Endothelial cell of umbilical vein (primary cell): ENCODE measurements at places on chromosomes 1 and 21. TPM values are rescaled to one million over a fixed set of nuclear protein-coding genes. Genes with fewer than 3 reads are reported as not detected.

DNA sequence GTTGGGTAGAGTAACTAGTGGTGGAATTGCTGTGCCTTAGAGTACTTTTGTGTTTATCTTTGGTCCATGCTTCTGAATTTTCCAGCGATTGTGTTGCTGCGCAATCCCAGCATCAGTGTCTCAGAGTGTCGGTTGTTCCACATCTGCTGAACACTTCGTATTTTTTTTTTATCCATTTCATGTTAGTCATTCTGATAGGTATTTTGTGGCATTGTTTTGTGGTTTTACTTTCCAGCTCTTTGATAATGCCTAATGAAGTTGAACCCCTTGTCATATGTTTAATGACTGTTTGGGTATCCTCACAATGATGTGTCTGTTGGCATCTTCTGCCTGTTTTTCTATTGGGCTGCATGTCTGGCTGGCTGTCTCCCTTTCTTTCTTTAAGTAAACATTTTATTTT is 13.6 kb downstream of the TUFT1 start:
- DNase-seq, result no peak

DNA sequence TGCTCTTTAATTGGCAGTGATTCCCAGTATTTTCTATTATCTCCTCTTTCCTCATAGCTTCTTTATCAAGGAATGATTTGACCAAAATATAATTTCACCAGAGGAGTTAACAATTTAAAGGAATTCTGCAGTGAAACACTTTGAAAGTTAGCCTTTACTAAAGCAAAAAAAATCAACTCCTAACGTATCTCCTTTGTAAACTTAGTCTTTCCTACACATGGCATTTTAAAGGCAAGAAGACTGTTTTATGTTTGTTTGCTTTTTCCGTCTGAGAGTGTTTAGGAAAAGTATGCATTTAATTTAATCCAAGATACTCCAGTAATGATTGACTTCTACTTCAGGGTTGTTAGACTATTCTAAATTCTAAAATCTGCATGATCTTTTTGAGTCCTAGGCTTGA is 15.9 kb downstream of the ATP6V1G3 start:
- DNase-seq, result no peak

GRCh38 chr1:172719694-172720138 is 60.8 kb downstream of the FASLG start:
- DNase-seq, result peak; percentile 70

- DNase-seq, result no peak
These were observed 109.0 kb upstream of the ETV3 start for GRCh38 chr1:157247005-157247763.

GRCh38 chr1:181768930-181769280 is 285.6 kb downstream of the CACNA1E start:
- no peak for DNase-seq

DNA sequence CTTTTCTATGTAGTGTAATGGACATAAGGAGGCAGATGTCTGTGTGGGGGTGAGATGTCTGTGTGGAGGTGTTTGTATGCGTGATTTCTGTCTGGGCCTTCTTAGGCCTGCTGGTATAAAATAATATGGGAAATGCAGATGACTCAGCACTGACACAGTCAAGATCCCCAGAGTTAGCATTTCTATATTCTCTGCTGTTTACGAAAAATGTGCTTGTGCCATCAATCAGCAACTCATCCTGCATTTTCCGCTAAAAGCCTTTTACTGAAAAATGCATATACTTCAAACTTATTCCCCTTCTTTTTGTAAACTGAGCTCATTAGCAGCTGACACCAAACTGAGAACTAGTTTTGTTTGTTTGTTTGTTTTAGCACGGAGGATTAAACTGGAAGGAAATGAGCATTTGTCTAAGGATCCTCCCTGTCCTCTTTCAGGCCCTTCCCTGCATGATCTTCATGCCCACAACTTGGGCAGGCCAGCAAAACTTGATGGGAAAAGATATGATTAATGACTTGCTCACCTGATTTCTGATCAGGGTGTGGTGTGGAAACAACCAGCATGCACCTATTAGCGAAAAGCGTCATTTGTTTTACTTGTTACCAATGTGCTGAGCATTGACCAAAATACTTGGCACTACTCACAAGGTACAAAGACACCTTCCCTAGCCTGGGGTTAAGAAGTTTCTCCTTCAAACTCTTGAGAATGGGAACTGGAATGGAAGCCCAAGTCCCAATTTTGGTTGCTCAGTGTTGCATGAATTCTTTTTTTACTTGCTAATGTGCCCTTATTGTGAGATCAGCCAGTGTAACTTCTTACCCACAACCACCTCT is 77.4 kb downstream of the NDUFS5 start:
- DNase-seq, result peak; percentile 75

- DNase-seq, result no peak
These were observed 1332.2 kb upstream of the PRMT6 start for GRCh38 chr1:105724286-105724685.

GRCh38 chr1:113191579-113192076 is 118.6 kb downstream of the LRIG2 start:
- peak; percentile 3 for DNase-seq

DNA sequence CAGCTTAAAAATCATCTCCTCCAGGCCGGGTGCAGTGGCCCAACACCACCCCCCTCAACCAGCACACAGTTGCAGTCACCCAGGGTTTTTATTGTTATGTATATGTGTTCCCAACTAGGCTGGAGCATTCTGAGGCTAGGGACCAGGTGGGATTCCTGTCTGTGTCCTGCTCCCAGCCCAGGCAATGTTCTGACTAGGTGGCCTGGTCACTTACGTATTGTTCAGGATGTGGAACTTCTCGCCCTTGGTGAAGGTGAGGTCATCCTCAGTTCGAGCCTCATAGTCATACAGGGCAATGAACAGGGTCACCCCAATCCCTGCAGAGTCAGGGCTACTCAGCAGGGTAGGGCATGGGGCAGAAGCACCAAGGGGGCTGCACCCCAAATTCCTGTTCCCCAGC is 12.2 kb downstream of the FGR start:
- DNase-seq, result no peak

DNA sequence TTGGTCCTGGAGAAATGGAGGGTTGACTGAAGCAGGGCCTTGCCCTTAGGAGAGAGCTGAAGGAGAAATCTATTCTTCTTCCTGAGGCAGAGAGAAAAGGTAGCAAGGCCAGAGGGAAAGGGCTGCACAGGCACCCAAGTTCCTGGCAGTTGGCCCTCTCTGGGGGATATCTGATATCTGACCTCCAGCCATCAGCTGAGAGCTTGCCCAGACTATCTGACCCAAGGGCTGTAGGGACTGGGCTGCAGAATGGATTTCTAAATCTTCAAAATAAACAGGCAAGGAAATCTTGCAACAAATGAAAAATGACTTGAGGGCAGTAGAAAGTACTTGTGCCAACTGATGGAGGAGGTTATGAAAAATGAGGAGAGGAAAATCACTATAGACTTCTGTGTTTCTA is 498 bp upstream of the CLCA2 start:
- no peak for DNase-seq

- no peak for DNase-seq
These were observed 51.4 kb downstream of the NGF start for GRCh38 chr1:115286431-115287205.

DNA sequence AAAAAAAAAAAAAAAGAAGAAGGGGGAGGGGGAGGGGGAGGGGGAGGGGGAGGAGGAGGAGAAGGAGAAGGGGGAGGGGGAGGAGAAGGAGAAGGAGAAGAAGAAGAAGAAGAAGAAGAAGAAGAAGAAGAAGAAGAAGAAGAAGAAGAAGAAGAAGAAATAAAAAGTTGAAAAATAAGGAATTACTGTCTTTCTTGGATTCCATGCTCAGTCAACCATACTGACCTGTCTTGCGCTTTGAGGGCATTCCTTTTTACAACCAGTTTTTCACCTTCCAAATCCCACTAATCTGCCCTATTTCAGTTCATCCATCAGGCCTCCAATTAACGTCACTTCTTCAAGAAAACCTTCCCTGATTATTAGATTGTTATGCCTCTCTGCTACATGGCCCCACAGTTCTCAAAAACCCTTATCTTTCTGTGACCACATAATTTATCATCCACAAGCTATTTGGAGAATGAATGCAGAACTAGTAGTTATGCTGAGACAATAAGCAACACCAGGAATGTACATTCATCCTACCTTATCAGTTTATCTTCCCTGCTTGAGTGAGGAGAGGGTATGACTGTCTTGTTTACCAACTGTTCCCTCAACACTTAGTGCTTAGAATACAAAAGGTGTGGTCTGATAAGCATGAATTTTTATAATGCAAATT is 57.5 kb upstream of the GUCA2A start:
- DNase-seq, result peak; percentile 24

GRCh38 chr1:1954831-1955441 is 35.9 kb upstream of the TMEM52 start:
- DNase-seq, result no peak

TNNT2 gene
- not detected in 2 replicates for total RNA-seq

CYP4Z1 gene
- not detected in 2 replicates for total RNA-seq

HMGCL gene
- 23.9 and 24.2 TPM in 2 replicates for total RNA-seq

SLC45A3 gene
- 15.6 and 16.9 TPM in 2 replicates for total RNA-seq

STMN1 gene
- 491 and 503 TPM in 2 replicates for total RNA-seq

IQGAP3 gene
- 48.6 and 60.7 TPM in 2 replicates for total RNA-seq

IGFN1 gene
- total RNA-seq, result not detected in 2 replicates

CAMSAP2 gene
- total RNA-seq, result 43.9 and 45.5 TPM in 2 replicates

SLC16A4 gene
- total RNA-seq, result 2.1 and 2.8 TPM in 2 replicates

KRTAP7-1 gene
- not detected in 2 replicates for total RNA-seq
